ENCODE measurements at places on chromosomes 3 and 15. TPM values are rescaled to one million over a fixed set of nuclear protein-coding genes. Genes with fewer than 3 reads are reported as not detected.

DNA sequence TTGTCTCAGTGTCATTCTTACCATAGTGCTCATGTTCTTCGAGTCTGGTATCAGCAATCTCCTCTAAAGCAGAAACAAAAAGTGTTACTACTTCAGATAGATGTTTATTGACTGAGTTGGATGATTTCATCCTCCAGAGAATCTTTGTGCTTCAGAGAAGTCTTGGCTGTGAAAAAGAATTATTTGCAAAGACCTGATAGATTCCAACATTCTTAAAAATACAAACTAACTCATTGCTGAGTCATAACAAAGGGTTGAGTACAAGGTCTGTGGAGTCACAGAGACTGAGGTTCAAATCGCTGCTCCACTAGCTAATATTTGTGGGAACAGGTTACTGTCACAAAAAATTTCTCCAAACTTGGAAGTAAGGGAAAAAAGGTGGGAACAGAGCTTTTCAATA, 9.0 kb upstream of the STRIT1 start:
- H3K4me1 ChIP-seq, result peaks cover 8% of the 10 kb centered on the region
- H3K27me3 ChIP-seq, result no peaks in the 10 kb centered on the region
- H3K27ac ChIP-seq, result peak overlapping the region; percentile 44
- DNase-seq, result no peak

Gene CTXN2
- total RNA-seq, result not detected

Gene PLSCR2
- total RNA-seq, result not detected

DNA sequence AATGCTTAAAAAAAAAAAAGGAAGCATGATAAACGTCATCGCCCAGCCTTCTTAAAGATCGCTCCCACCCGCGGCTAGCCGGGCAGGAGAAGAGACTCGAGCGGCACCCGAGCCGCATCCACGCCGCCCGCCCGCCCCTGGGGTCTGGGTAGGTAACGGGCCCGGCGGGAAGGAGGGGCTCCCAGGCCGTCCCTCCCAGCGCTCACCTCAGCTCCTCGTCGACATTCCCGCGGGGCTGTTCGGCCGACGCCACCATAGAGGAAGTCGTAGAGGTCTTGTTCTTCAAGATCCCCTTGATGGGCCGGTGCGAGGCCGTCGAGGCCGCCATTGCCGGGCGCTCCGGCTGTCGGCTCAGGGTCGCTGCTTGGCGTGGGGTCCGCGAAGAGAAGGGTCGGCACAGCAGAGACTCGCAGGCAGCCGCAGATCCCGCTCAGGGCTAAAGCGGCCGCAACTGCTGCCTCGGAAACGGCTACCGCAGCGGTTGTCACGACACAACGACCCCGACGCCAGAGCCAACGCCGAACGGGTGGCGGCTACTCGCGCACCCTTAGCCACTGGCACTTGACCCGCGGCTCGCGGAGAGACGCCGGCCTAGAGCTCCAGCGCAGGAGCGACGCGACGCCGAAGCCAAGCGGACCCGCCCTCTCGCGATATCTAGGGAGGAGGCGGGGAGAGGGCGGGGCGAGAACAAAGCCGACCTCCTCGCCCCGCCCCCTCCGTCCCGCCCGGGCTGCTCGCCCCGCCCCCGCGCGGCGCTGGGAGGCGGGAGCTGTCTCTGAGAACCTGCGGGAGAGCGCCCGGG, at the start of gene PPP1R2:
TSS of gene PPP1R2 (minus strand) at position 628 of the 802 bp plus-strand sequence. CDS start at position 328, 300 bp downstream.
- peak within 1 kb of the TSS; percentile 97 for H3K27ac ChIP-seq
- peak; percentile 88 for DNase-seq
- H3K4me3 ChIP-seq, result peak within 1 kb of the TSS; percentile 90
- no peaks in the 10 kb centered on the region for H3K36me3 ChIP-seq
- H3K27me3 ChIP-seq, result no peaks in the 10 kb centered on the region

GRCh38 chr3:139676108-139676507, 1.7 kb downstream of the NMNAT3 start:
- no peaks in the 10 kb centered on the region for H3K27me3 ChIP-seq
- DNase-seq, result no peak
- no peak overlapping the region for H3K4me3 ChIP-seq
- no peak overlapping the region for H3K27ac ChIP-seq

Gene ST3GAL6
- total RNA-seq, result 14.5 TPM

DNA sequence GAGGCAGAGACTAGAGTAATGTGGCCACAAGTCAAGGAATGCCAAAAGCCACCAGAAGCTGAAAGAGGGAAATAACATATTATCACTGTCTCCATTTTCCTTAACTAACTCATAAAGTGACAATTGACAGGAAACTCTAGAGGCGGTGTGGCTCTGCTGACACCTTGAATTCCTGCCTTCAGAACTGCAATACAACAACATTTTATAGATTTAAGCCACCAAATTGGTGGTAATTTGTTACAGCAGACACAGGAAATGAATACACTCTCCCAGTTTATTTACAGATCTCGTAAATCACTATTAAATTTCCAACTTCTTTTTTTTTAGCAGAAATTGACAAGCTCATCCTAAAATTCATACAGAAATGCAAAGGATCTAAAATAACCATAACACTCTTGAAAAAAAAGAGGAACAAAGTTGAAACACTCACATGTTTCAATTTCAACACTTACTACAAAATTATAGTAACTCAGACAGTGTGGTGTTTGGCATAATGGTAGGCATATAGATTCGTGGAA, 449.9 kb downstream of the OTOL1 start:
- H3K4me3 ChIP-seq, result no peak overlapping the region
- no peak for DNase-seq
- no peaks in the 10 kb centered on the region for H3K4me1 ChIP-seq
- no peak overlapping the region for H3K27ac ChIP-seq

DNA sequence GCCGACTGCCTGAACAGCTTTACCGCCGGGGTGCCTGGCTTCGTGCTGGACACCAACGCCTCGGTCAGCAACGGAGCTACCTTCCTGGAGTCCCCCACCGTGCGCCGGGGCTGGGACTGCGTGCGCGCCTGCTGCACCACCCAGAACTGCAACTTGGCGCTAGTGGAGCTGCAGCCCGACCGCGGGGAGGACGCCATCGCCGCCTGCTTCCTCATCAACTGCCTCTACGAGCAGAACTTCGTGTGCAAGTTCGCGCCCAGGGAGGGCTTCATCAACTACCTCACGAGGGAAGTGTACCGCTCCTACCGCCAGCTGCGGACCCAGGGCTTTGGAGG, 815 bp downstream of the SPINT1 start:
- peaks cover 34% of the 10 kb centered on the region for H3K27me3 ChIP-seq
- DNase-seq, result no peak
- no peak overlapping the region for H3K27ac ChIP-seq
- peaks cover 13% of the 10 kb centered on the region for H3K4me1 ChIP-seq
- H3K4me3 ChIP-seq, result peak overlapping the region; percentile 41
- no peaks in the 10 kb centered on the region for H3K36me3 ChIP-seq

GRCh38 chr15:39564972-39565665, 15.8 kb upstream of the THBS1 start:
- no peaks in the 10 kb centered on the region for H3K36me3 ChIP-seq
- H3K4me3 ChIP-seq, result no peak overlapping the region
- H3K4me1 ChIP-seq, result no peaks in the 10 kb centered on the region
- no peaks in the 10 kb centered on the region for H3K27me3 ChIP-seq
- DNase-seq, result no peak

DNA sequence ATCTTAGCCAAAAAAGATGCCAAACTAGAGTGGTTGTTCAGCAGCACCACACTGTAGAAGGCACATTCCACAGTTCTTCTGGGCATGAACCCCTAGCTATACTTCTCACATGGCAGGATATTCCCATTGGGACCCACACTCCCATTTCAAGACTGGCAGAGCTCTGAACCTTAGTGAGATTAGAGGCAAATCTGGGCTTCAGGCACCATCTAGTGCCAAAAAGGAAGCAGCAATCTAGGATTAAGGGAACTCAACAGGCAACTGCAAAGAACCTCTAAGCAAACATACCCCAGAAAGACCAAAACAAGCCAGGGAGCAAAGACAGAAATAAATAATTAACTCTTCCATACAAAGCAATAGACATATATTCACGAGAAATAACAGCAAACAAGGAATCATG, 66.2 kb downstream of the TAFA4 start:
- no peak overlapping the region for H3K4me3 ChIP-seq
- H3K36me3 ChIP-seq, result no peaks in the 10 kb centered on the region
- H3K27ac ChIP-seq, result no peak overlapping the region
- no peaks in the 10 kb centered on the region for H3K27me3 ChIP-seq

DNA sequence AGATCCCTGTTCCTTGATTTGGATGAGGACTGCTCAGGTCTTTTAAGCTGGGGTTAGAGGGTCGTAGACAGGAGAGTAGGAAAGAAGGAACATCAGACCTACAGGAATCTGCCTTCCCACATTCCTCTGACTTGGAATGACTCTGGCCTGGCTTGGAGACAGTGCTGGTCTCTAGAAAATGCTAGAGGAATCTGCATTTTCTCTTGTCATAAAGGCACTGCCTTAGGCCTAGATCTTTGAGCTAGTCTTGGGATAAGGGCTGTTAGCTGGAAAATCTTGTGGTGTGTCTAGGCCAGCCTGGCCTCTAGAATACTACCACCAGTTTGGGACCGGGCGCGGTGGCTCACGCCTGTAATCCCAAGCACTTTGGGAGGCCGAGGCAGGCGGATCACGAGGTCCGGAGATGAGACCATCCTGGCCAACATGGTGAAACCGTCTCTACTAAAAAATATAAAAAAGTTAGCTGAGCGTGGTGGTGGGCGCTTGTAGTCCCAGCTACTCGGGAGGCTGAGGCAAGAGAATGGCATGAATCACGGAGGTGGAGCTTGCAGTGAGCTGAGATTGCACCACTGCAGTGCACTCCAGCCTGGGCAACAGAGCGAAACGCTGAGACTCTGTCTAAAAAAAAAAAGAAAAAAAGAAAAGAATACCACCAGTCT, 17.3 kb upstream of the BSN start:
- DNase-seq, result no peak
- no peaks in the 10 kb centered on the region for H3K36me3 ChIP-seq
- no peak overlapping the region for H3K4me3 ChIP-seq
- H3K4me1 ChIP-seq, result peaks cover 38% of the 10 kb centered on the region
- peak overlapping the region; percentile 57 for H3K27ac ChIP-seq

GRCh38 chr15:36400936-36401585, 178.4 kb upstream of the CDIN1 start:
- no peaks in the 10 kb centered on the region for H3K36me3 ChIP-seq
- no peaks in the 10 kb centered on the region for H3K27me3 ChIP-seq
- H3K27ac ChIP-seq, result no peak overlapping the region
- no peak for DNase-seq
- no peaks in the 10 kb centered on the region for H3K4me1 ChIP-seq
- no peak overlapping the region for H3K4me3 ChIP-seq

Gene STX19
- not detected for total RNA-seq

- no peak overlapping the region for H3K27ac ChIP-seq
- no peaks in the 10 kb centered on the region for H3K27me3 ChIP-seq
- H3K4me3 ChIP-seq, result no peak overlapping the region
- no peaks in the 10 kb centered on the region for H3K36me3 ChIP-seq
Observed at GRCh38 chr3:127166501-127167065, 26.3 kb upstream of the PRR23E start.

Gene CPA3
- not detected for total RNA-seq

Gene GNAT1
- not detected for total RNA-seq

Gene DPPA2
- total RNA-seq, result not detected

- H3K36me3 ChIP-seq, result no peaks in the 10 kb centered on the region
- H3K4me1 ChIP-seq, result peaks cover 5% of the 10 kb centered on the region
- no peaks in the 10 kb centered on the region for H3K27me3 ChIP-seq
- no peak overlapping the region for H3K27ac ChIP-seq
- H3K4me3 ChIP-seq, result no peak overlapping the region
Observed at GRCh38 chr3:72768006-72768441, 80.2 kb downstream of the SHQ1 start.

DNA sequence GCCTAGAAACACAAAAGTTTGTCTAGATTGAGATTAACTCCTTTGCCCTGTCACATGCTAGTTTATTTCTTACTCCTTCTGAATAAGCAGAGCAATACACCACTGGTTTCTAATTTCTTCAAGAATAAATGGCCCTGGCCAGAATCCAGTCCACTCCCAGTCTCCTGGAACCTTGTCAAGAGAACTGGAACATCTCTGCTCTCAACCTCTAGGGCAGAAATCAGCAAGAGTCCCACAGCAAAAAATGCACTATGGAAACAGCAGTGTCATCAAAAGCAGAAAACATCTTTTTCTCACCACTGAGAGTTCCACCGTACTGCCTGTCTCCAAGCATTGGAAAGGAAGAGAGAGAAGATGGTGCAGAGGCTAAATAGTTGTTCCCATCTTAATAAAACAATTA, 35.9 kb upstream of the PPP2R3A start:
- no peaks in the 10 kb centered on the region for H3K27me3 ChIP-seq
- peak overlapping the region; percentile 26 for H3K27ac ChIP-seq
- H3K4me1 ChIP-seq, result peaks cover 27% of the 10 kb centered on the region
- H3K4me3 ChIP-seq, result no peak overlapping the region
- no peaks in the 10 kb centered on the region for H3K36me3 ChIP-seq
- peak; percentile 79 for DNase-seq

GRCh38 chr3:140219923-140220452, 285.0 kb downstream of the CLSTN2 start:
- H3K27me3 ChIP-seq, result no peaks in the 10 kb centered on the region
- no peak overlapping the region for H3K4me3 ChIP-seq

DNA sequence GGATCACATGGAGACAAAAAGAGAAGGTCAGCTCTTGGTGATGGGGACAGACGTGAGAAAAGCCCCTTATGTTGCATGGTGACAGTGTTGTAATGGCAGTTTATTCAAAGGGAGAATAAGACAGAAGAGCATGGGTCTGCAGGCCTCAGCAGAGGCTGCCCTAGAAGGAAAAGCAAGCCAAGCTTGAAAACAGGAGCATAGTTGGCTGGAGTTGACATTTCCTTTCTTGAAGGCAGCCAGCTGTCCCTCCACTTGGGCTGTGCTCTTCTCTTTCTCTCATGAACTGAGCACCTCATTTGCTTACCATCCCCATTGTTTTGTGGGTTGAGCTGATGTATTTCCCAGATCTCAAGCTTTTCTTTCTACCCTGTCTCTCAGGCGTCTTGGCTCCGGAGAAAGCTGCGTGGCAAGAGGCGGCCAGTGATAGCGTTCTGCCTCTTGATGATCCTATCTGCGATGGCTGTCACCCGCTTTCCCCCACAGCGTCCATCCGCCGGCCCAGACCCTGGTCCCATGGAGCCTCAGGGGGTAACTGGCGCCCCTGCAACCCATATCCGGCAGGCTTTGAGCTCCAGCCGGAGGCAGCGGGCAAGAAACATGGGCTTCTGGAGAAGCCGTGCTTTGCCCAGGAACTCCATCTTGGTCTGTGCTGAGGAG, 52.9 kb downstream of the GASK1A start:
- H3K36me3 ChIP-seq, result no peaks in the 10 kb centered on the region
- no peak overlapping the region for H3K4me3 ChIP-seq
- H3K27ac ChIP-seq, result no peak overlapping the region

DNA sequence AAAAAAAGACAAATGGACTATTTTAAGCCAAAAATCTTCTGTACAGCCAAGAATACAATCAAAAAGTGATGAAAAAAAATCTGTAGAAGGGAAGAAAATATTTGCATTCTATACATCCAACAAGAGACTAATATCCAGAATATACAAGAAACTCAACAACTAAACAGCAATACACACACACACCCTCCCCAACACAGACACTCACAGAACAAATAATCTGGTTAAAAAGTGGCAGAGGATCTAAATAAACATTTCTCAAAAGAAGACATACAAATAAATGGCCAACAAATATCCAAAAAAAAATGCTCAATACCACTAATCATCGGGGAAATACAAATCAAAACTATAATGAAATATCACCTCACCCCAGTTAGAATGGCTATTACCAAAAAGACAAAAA, 209.0 kb upstream of the ZNF385D start:
- no peaks in the 10 kb centered on the region for H3K36me3 ChIP-seq
- no peak for DNase-seq
- H3K4me1 ChIP-seq, result no peaks in the 10 kb centered on the region
- no peaks in the 10 kb centered on the region for H3K27me3 ChIP-seq
- H3K27ac ChIP-seq, result no peak overlapping the region

Data from gastrocnemius medialis (tissue), 4 donors.